ENCODE measurements at places on chromosomes 12 and 14.

DNA sequence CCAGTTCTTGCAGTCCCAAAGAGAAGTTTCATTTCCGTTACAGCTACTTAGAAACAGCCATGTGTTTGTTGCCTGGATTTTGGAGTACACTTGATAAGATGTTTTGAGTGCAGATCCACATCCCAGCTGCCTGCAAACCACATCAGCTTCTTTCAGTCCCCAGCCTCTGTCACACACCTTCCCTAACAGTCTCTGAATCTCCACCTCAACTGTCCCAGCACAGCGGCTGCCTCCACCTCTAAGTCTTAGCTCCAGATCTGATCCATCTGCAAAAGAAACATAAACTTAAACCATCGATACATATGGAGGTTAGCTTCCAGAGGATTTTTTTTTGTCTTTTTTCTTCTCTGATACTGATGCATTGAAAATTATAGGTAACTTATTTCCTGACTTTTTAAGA is 8.4 kb downstream of the CD163 start:
- no peak for DNase-seq

DNA sequence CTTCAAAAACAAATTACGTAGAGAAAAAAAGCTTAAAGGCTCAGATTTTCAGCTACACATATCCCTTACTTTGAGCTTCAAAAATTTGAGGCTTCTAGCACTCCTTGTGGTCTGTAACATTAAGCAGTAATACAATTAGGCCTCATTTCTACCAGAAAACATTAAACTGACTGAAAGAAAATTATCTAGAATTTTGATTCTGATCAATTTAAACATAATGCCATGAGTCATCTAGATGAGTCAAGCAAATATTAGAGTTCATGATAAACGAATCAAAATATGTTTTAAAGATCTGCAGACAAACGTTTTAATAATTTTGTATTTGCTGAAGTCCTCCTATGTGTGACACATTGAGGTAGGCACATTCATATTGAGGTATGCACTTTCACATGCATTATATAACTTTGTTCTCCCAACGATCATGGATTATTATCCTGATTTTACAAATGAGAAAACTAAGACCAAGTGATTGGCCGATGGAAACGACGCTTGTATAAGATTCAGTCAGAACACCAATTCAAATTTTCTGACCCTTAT is 4.3 kb downstream of the OSBPL8 start:
- DNase-seq, result no peak

DNA sequence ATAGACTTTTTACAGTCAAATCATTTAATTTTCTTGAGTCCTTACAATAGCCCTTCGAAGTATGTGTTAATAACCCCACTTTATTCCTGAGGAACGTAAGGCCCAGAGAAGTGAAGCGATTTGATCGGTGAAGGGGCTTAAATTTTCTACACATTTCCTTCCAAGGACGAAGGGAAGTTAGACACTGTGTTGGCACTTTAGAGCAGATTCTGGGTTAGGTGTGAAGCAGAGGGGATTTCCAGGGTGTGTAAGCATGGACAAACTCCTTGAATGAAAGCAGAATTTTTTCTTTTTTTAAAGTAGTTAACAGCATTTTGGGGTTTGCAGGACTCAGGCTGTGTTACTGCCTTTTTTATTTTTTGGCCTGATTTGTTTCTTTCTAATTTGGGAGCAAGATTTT is 38.9 kb downstream of the PRORP start:
- DNase-seq, result no peak

- no peak for DNase-seq
These were observed 464.0 kb downstream of the RAD51B start for GRCh38 chr14:68283378-68284123.

DNA sequence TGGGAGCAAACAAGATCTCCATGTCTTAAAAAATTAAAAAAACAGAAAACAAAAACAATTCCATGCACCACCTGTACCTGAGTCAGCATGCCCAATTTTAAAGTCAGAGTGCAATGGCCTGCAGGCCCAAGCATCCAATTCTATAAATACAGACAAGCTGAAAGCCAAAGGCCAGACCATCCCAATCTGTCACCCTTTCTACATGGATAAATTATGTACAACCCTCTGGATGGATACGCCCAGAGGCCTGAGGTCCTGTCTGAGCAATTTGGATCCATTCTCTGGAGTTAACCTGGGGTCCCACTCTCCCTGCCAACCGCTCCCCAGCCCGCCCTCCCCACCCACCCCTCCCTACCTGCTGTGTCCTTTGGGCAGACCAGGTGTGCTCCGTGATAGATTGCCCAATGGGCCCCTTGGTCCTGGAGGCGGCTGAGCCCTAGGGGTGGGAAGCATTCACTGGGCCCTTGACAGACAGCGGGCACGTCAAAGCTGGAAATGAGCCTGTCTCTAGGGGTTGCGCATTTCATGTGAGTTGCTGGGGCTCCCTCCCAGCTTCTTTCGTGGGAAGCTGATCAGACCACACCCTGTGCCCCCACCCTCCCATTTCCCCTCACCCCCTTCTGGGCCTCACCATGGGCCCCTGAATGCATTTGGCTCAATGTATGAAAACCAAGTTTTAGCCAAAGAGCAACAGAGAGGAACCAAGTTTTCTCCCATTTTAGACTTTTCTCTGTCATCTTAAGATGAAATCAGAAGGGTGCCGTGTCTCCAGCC is 171.3 kb downstream of the BCL11B start:
- no peak for DNase-seq

GRCh38 chr12:44433659-44434058 is 442.5 kb downstream of the NELL2 start:
- no peak for DNase-seq

- DNase-seq, result no peak
These were observed 59.0 kb upstream of the STXBP6 start for GRCh38 chr14:25108959-25109358.

DNA sequence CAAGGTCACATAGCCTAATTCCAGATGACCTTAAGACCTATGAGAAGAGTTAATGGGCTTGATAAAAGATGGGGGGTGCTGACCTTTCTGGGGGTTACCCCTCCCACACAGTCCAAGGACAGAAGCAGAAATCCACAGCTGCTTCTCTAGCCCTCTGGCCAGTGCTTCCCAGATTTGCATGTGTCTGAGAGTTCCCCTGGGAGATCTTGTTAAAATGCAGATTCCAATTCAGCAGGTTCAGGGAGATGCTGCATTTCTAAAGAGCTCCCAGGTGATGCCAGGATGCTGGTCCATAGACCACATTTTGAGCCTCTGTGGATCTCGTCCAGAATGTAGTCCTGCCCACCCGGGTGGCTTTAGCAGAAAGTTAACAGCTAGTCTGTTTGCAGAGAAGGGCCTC is 82.1 kb downstream of the WSCD2 start:
- DNase-seq, result no peak

- peak; percentile 40 for DNase-seq
These were observed 68.5 kb downstream of the PPFIBP1 start for GRCh38 chr12:27592548-27592947.

GRCh38 chr12:45298047-45298446 is 82.2 kb downstream of the ANO6 start:
- DNase-seq, result no peak

- DNase-seq, result no peak
These were observed 41.3 kb downstream of the DLK1 start for GRCh38 chr14:100767788-100768536.

DNA sequence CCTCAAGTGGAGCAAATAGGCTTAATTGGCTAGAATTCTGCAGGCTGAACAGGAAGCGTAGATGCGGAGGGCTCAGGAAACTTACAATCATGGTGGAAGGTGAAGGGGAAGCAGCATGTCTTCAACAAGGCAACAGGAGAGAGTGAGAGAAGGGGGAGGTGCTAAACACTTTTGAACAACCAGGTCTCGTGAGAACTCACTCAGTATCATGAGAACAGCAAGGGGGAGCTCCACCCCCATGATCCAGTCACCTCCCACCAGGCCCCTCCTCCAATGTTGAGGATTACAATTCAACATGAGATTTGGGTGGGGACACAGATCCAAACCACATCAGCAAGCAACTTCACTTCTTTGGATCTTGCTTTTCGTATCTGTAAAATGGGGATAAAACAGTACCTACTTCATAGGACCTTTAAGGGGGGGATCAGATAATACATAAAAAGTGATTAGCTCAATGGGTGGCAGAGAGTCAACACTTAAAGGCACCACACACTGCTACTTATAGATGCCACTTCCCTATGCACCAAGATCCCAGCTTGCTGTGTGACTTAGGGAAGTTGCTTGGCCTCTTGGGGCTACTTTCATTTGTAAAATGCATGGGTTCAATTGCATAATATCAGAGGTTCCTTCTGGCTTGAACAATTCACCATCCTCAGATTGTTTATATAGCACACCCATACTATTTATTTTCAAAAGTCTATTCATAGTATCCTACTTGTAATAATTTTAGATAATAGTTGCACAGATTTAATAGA is 184.8 kb upstream of the RPH3A start:
- DNase-seq, result no peak

- DNase-seq, result no peak
These were observed 159.1 kb upstream of the RTL1 start for GRCh38 chr14:101062601-101063000.
